SJSA1 (cell line): ENCODE measurements at places on chromosomes 7 and 10.

- no peak overlapping the region for H3K27ac ChIP-seq
- H3K4me1 ChIP-seq, result no peaks in the 10 kb centered on the region
These were observed 346.7 kb upstream of the ANKRD30A start for GRCh38 chr10:36778651-36779050.

DNA sequence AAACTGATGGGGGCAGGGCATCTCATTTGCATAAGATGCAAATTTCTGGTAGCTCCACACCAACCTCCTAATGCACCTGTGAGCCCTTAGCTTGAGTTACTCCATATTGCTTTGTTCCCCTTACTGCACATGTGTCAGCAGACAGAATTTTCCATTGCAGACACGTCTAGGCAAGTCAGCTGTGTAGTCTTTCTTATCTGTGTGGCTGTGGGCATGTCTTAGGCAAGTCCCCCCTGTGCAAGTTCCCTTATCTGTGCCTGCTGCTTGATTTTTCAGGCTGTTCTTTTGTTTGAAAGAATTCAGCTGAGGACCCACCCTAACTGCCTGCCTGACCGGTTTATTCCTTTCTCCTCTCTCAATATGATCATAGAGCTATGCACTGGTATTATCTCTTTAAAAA is 28.5 kb upstream of the TRIM24 start:
- no peak overlapping the region for H3K27ac ChIP-seq
- H3K36me3 ChIP-seq, result no peaks in the 10 kb centered on the region
- H3K27me3 ChIP-seq, result no peaks in the 10 kb centered on the region
- H3K4me1 ChIP-seq, result no peaks in the 10 kb centered on the region
- no peak for DNase-seq

DNA sequence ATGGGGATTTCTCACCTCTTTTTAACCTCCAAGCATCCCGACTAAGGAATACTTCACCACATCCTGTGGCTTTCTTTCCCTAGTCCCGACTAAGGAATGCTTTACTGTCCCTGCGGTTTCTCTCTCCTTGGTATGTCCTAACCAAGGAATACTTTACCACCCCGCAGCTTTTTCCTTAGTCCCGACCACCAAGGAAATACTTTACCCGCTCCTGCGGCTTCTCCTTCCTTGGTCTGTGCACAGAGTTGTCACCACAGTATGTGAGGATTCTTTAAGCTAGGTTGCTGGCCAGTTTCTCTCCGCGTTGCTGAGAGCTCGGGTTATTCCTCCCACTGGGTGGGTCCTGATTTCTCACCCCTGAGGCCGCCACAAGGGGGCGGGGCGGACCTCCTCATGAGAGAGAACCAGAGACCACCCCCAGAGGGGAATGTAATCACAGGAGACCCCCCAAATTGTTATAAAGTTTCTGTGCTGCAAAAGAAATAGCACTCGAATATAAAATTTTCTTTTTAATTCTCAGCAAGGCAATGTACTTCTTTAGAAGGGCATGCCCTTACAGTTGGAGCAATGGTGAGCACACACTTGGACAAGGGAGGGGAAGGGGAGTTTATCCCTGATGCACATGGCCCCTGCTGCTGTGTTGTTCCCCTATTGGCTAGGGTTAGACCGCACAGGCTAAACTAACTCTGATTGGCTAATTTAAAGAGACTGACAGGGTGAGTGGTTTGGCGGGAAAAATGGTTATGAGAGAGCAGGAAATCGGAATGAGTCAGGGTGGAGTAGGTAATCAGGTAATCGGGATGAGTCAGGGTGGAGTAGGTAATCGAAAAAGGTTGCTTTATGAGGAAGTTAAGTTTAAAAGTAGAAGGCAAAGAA is 12.8 kb downstream of the SUGCT start:
- no peak overlapping the region for H3K4me3 ChIP-seq
- no peaks in the 10 kb centered on the region for H3K27me3 ChIP-seq
- H3K4me1 ChIP-seq, result peaks cover 3% of the 10 kb centered on the region; the same call in 1 of the 2 replicates
- DNase-seq, result peak; percentile 63
- H3K27ac ChIP-seq, result peak overlapping the region; percentile 49
- no peaks in the 10 kb centered on the region for H3K36me3 ChIP-seq

DNA sequence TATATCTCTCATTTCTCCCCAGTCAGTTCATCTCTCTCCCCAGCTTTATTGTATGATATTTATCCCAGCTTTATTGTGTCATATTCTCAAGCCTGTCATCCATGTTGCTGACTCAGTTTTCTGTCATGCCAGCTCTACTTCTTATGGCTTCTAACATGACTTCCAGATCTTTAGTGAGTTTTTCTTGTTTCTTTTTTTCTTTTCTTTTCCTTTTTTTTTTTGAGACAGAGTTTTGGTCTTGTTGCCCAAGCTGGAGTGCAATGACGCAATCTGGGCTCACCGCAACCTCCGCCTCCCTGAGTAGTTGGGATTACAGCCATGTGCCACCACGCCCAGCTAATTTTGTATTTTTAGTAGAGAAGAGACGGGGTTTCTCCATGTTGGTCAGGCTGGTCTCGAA is 28.7 kb upstream of the CALU start:
- H3K4me3 ChIP-seq, result no peak overlapping the region
- peaks cover 16% of the 10 kb centered on the region for H3K4me1 ChIP-seq
- DNase-seq, result no peak

DNA sequence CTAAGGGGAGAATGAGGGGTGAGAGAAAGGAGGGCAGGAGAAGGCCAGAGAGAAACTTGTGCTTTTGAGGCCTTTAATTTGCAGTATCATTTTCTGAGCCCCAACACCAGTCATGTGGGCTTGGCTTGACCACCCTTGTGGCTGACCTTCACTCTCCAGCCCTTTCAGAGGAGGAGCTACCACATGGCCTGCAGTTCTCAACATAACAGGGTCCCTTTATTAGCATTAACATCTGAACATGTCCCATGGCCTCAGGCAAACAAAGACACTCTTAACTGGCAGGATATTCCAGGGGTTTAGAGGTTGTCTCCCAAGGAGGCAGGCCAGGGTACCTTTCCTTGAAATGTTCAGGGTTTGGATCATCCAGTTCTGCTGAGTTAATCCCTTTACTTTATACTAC is 6.7 kb downstream of the ZNF713 start:
- H3K4me3 ChIP-seq, result no peak overlapping the region
- H3K27me3 ChIP-seq, result no peaks in the 10 kb centered on the region
- H3K36me3 ChIP-seq, result no peaks in the 10 kb centered on the region
- no peak for DNase-seq
- no peaks in the 10 kb centered on the region for H3K4me1 ChIP-seq

DNA sequence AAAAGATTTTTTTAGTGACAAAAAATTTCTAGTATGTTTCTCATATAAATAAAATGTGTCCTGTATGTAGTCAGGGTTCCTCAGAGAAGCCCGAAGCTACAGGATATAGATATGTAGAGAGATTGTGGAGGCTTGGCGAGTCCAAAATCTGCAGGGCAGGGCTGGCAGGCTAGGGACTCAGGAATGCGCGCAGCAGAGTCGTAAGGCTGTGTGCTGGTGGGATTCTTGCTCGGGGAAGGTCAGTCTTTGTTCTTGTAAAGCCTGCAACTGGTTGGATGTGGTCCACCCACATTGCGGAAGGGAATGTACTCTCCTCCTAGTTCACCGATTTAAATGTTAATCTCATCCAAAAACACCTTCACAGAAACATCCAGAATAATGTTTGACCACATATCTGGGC is 30.6 kb downstream of the LHPP start:
- H3K4me1 ChIP-seq, result no peaks in the 10 kb centered on the region
- no peaks in the 10 kb centered on the region for H3K27me3 ChIP-seq
- no peak for DNase-seq
- no peaks in the 10 kb centered on the region for H3K36me3 ChIP-seq

- no peaks in the 10 kb centered on the region for H3K36me3 ChIP-seq
- no peaks in the 10 kb centered on the region for H3K4me1 ChIP-seq
- no peak for DNase-seq
- no peak overlapping the region for H3K27ac ChIP-seq
- H3K4me3 ChIP-seq, result no peak overlapping the region
- H3K27me3 ChIP-seq, result no peaks in the 10 kb centered on the region
These were observed 1106.2 kb upstream of the CELF2 start for GRCh38 chr10:9911488-9911887.

- no peak overlapping the region for H3K4me3 ChIP-seq
- H3K27ac ChIP-seq, result no peak overlapping the region
- no peaks in the 10 kb centered on the region for H3K27me3 ChIP-seq
These were observed 133.2 kb upstream of the C7orf33 start for GRCh38 chr7:148457310-148457921.

GRCh38 chr10:29926693-29927048 is 132.7 kb downstream of the JCAD start:
- no peaks in the 10 kb centered on the region for H3K4me1 ChIP-seq
- H3K27ac ChIP-seq, result no peak overlapping the region
- peak; percentile 52 for DNase-seq
- no peaks in the 10 kb centered on the region for H3K36me3 ChIP-seq

DNA sequence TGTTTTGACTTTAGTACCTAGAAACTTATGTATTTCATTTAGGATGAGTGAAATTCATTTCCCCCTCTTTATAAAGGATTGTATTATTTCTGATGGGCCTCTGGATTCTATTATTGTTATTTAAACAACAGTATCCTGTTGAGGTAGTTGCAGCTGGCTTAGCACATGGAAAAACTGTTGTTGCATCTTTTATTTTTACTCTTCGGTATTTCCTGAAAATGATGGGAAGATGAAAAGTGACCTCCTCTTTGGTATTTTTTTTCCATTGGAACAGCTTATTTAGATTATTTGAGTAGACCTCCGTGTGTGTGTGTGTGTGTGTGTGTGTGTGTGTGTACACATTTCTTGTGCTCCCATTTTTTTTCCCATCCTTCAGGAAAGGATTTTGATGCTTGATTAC is 129.8 kb downstream of the PRKG1 start:
- H3K36me3 ChIP-seq, result no peaks in the 10 kb centered on the region
- no peak for DNase-seq
- H3K4me3 ChIP-seq, result no peak overlapping the region
- no peak overlapping the region for H3K27ac ChIP-seq

DNA sequence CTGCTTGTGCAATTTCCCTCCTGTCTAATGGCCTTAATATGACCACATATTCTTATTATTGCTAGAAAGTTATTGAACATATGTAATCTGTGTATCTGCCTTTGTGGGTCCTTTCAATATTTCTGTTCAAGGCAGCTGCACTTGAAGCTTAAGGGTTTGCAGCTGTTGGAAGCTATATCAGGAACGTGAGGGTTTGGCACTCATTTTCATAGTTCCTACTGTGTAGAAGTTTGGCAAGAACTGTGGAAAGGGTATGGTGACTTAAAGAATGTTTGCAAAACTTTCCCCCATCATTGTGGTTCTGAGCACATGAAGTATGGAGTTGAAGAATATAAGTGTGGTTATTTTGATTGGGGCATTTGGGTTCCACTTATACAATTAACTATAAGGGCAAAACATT is 144.7 kb upstream of the SEMA3A start:
- H3K36me3 ChIP-seq, result no peaks in the 10 kb centered on the region
- no peak overlapping the region for H3K4me3 ChIP-seq
- H3K4me1 ChIP-seq, result no peaks in the 10 kb centered on the region

DNA sequence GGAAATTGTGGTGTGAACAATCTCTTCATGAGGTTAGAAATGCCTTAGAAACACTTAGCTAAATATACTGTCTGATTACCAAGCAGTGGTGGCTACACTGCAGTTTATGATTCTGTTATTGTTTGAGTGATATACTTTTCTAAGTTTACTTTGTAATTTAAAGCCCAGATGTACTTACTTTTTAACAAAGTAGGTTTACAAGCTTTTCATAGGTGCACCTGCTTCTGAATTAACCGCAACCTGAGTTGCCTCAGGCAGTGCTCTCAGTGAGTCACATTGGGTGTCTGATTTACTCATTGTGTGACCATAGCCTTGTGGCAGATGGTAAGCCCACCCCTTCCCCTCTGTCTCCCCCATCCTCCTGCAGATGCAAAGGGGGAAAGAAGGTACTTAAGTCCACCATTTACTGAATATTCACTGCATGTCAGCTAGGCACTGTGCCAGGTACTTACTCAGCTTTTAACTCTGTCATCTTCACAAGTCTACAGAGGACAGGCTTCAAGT is 9.0 kb downstream of the MTURN start:
- no peaks in the 10 kb centered on the region for H3K27me3 ChIP-seq
- no peak overlapping the region for H3K4me3 ChIP-seq
- peak overlapping the region; percentile 72 for H3K27ac ChIP-seq
- no peak for DNase-seq

- no peak overlapping the region for H3K27ac ChIP-seq
- no peak overlapping the region for H3K4me3 ChIP-seq
- DNase-seq, result no peak
- H3K36me3 ChIP-seq, result no peaks in the 10 kb centered on the region
These were observed 86.4 kb upstream of the PRKG1 start for GRCh38 chr10:50987934-50988333.

GRCh38 chr7:16558761-16559302 is 32.2 kb downstream of the LRRC72 start:
- H3K27me3 ChIP-seq, result no peaks in the 10 kb centered on the region
- no peak overlapping the region for H3K27ac ChIP-seq
- H3K4me1 ChIP-seq, result no peaks in the 10 kb centered on the region; the same call in 1 of the 2 replicates
- DNase-seq, result no peak

GRCh38 chr10:87974769-87975168 is 111.3 kb downstream of the PTEN start:
- no peaks in the 10 kb centered on the region for H3K27me3 ChIP-seq
- DNase-seq, result no peak

GRCh38 chr7:31853380-31853779 is 166.4 kb downstream of the PPP1R17 start:
- no peaks in the 10 kb centered on the region for H3K27me3 ChIP-seq
- H3K4me3 ChIP-seq, result no peak overlapping the region
- DNase-seq, result no peak

DNA sequence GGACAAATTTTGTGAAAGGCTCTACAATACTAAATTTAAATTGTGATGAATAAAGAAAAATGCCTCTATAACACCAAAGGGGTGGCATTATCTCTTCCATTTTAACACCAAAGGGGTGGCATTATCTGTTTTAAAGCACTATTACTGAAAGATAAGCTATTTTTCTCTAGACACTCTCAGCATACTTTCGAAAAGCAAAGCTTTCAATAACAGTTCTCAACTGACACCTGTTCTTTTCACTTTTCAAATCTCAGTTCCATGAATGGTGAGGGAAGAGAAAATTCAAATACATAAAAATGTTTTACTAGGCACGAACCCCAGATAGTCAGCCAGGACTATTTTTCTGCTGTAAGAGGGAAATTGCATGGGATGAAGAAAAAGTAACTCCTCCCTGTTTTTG is 103.8 kb downstream of the CPEB3 start:
- H3K4me1 ChIP-seq, result no peaks in the 10 kb centered on the region
- no peak overlapping the region for H3K27ac ChIP-seq
- H3K27me3 ChIP-seq, result no peaks in the 10 kb centered on the region
- no peak overlapping the region for H3K4me3 ChIP-seq
